ENCODE measurements at places on chromosomes 1 and 21. TPM values are rescaled to one million over a fixed set of nuclear protein-coding genes. Genes with fewer than 3 reads are reported as not detected.
A peak's percentile ranks its signal among the peaks of the same experiment; 100 is the strongest.

The GLMP gene
- 26.8 TPM for total RNA-seq

The EDARADD gene
- total RNA-seq: 2.0 TPM

The CYP4A22 gene
- total RNA-seq: not detected

The PTGFR gene
- not detected for total RNA-seq

The BARHL2 gene
- not detected for total RNA-seq

The CD1C gene
- total RNA-seq: 1.2 TPM

The OR6K3 gene
- 1.7 TPM for total RNA-seq

The GBP3 gene
- 52.5 TPM for total RNA-seq

The SCMH1 gene
- total RNA-seq: 10.2 TPM

The AMPD1 gene
- total RNA-seq: not detected

The ABCG1 gene
- total RNA-seq: 14.7 TPM

The STMN1 gene
- 26.6 TPM for total RNA-seq

The FAM43B gene
- not detected for total RNA-seq

The RNU1-4 gene
- 3,261 TPM for total RNA-seq

The UBE2U gene
- total RNA-seq: not detected

The TRIM45 gene
- 0.77 TPM for total RNA-seq

DNA sequence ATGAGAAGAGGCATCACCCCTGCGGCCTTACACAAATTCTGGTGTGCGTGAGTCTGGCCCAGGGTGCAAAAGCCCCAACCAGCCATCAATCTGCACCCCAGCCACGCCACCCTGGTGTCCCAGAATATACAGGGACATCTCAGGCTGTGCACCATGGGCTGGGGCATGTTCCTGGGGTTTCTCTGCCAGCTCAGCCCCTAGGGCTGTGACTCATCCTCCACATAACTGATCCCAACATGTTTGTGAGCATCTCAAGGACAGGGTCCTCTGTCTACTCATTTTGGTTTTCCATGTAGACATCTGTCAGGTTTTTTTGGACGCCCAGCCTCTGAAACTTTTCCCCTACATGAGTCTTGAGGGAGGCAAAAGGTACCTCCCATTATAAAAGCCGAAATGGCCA is 511 bp downstream of the ZNF683 start:
- H3K27ac ChIP-seq: no peak overlapping the region
- peaks cover 94% of the 10 kb centered on the region for H3K4me1 ChIP-seq
- no peak overlapping the region for H3K4me3 ChIP-seq
- no peaks in the 10 kb centered on the region for H3K36me3 ChIP-seq
- DNase-seq: no peak

GRCh38 chr1:10909697-10910680 is 102.5 kb upstream of the TARDBP start:
- no peak overlapping the region for H3K4me3 ChIP-seq
- H3K27me3 ChIP-seq: no peaks in the 10 kb centered on the region
- no peaks in the 10 kb centered on the region for H3K36me3 ChIP-seq
- peaks cover 39% of the 10 kb centered on the region for H3K4me1 ChIP-seq
- no peak overlapping the region for H3K27ac ChIP-seq
- DNase-seq: peak; percentile 79

DNA sequence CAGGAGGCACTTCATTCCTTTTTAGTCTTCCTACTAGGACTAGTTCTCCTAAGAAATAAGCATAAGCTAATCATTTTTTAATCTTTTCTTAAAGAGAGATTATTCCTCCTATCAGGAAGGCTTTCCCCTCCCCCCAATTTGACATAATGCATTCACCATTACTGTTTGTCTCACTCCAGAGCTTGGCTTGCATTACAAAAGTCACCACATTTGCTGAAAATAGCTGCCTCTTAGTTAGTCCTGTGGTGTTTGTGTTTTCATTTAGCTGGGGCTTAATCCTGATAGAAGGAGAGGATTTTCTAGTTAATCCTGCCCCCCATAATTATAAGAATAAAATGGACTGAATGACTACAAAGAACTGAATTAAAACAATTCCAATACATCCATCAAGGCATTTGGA is 307.1 kb upstream of the RRP15 start:
- H3K4me1 ChIP-seq: no peaks in the 10 kb centered on the region
- H3K4me3 ChIP-seq: no peak overlapping the region
- H3K36me3 ChIP-seq: no peaks in the 10 kb centered on the region

GRCh38 chr1:97258597-97258996 is 537.0 kb downstream of the PTBP2 start:
- H3K27ac ChIP-seq: no peak overlapping the region
- no peaks in the 10 kb centered on the region for H3K36me3 ChIP-seq
- no peak for DNase-seq
- no peak overlapping the region for H3K4me3 ChIP-seq
- H3K27me3 ChIP-seq: no peaks in the 10 kb centered on the region
- H3K4me1 ChIP-seq: no peaks in the 10 kb centered on the region

DNA sequence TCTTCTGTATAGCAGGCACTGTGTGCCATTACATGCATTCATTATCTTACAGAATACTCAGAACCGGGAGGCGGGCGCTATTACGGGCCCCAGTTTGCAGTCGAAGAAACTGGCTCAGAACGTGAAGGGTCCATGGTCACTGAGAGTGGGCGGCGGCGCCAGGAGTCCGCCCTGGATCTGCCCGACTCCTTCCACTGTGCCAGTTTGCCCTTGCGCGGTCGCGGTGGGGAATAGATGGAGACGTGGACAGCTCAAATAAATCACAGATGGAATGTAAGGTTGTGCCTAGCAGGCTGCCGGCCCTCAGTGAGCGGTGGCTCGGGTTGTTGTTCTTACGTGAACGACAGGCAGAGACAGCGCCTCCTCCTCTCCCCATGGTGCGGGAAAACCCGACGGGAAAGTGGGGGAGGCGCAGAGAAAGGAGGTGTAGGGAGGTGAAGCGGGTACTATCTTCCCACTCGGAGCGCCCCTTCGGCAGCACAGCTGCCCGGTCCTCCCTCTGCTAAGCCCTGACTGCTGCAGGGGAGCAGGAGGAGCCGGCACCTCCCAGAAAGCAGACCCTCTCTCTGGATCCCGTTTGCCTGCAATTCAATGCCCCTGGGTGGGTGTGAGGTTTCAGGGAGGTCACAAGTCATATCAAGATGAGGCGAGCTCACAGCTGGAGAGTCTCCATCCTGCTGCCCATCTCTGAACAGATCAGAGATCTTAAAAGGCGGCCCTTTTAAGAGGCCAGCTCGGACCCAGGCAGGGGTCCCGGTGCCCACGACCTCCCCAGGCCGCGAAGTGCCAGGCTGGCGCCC is 1.1 kb downstream of the COL9A2 start:
- H3K4me1 ChIP-seq: peaks cover 51% of the 10 kb centered on the region
- H3K27ac ChIP-seq: no peak overlapping the region
- peaks cover 18% of the 10 kb centered on the region for H3K27me3 ChIP-seq

DNA sequence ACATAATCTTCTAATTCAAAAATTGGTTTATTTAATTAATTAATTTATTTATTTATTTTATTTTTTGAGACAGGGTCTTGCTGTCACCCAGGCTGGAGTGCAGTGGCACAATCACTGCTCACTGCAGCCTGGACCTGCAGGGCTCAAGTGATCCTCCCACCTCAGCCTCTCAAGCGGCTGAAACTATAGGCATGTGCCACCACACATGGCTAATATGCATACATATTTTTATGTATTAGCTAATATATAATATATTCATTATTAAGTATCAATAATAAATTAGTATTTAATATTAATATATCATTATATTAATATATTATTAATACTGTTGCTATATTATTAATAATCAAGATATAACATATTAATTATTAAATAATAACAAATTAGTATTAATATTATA is 406.7 kb downstream of the GPATCH2 start:
- H3K4me1 ChIP-seq: no peaks in the 10 kb centered on the region
- H3K27ac ChIP-seq: no peak overlapping the region
- H3K4me3 ChIP-seq: no peak overlapping the region
- DNase-seq: no peak

- no peaks in the 10 kb centered on the region for H3K36me3 ChIP-seq
- H3K27me3 ChIP-seq: no peaks in the 10 kb centered on the region
- H3K4me1 ChIP-seq: no peaks in the 10 kb centered on the region
- no peak for DNase-seq
- no peak overlapping the region for H3K27ac ChIP-seq
These were observed 107.3 kb downstream of the FNBP1L start for GRCh38 chr1:93554883-93555872.

DNA sequence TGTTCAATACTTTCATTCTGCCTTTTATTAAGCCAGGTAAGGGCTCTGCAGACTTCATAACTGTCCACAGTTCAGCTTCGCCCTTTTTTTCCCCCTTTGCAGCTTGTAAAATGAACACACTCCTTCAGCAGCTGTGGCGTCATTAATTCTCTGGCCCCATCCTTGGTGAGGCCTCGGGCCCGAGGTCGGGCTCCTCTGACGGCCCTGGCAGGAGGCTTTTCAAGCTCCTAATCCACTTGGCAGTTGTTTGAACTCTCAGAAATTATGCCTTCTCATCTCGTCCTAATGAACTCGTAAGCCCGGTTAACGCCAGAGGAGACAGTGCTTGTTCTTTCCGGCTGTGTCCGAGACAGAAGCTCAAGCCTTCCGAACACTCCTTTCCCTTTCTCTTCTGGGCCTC is 18.1 kb upstream of the EPHA8 start:
- no peak overlapping the region for H3K4me3 ChIP-seq
- no peaks in the 10 kb centered on the region for H3K27me3 ChIP-seq
- no peak for DNase-seq
- no peaks in the 10 kb centered on the region for H3K4me1 ChIP-seq
- no peaks in the 10 kb centered on the region for H3K36me3 ChIP-seq

GRCh38 chr21:36350282-36350910 is 30.4 kb downstream of the MORC3 start:
- H3K4me1 ChIP-seq: no peaks in the 10 kb centered on the region
- no peak overlapping the region for H3K4me3 ChIP-seq
- no peaks in the 10 kb centered on the region for H3K27me3 ChIP-seq
- no peak for DNase-seq

- no peak overlapping the region for H3K27ac ChIP-seq
- no peaks in the 10 kb centered on the region for H3K4me1 ChIP-seq
- no peaks in the 10 kb centered on the region for H3K27me3 ChIP-seq
- no peak for DNase-seq
- no peaks in the 10 kb centered on the region for H3K36me3 ChIP-seq
These were observed 98.9 kb upstream of the RGS18 start for GRCh38 chr1:192059407-192059806.

GRCh38 chr1:14887764-14888350 is 265.7 kb upstream of the TMEM51 start:
- no peak overlapping the region for H3K4me3 ChIP-seq
- H3K27ac ChIP-seq: no peak overlapping the region

GRCh38 chr1:172533513-172534151 is 682 bp downstream of the SUCO start:
- no peaks in the 10 kb centered on the region for H3K36me3 ChIP-seq
- peak; percentile 69 for DNase-seq
- no peaks in the 10 kb centered on the region for H3K27me3 ChIP-seq
- peak overlapping the region; percentile 81 for H3K4me3 ChIP-seq

DNA sequence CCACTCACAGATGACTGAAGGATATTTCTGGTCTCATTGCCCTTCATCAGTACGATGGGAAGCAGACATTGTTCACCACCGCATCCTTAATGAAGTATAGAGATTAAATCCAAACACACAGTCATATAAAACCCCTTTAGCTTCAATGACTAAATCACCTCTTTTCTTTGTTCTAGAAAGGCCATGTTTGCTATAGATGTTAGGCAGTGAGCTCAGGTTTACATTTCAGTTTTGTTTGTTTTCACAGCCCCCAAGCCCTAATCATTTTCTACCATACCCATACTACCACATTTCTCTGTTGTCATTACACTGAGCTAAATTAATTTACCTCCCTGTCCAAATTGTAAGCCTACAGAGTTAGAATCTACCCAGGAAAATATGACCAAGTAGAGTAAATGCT is 385.1 kb downstream of the NTNG1 start:
- no peaks in the 10 kb centered on the region for H3K27me3 ChIP-seq
- no peaks in the 10 kb centered on the region for H3K36me3 ChIP-seq
- DNase-seq: no peak
- no peak overlapping the region for H3K4me3 ChIP-seq
- no peaks in the 10 kb centered on the region for H3K4me1 ChIP-seq

DNA sequence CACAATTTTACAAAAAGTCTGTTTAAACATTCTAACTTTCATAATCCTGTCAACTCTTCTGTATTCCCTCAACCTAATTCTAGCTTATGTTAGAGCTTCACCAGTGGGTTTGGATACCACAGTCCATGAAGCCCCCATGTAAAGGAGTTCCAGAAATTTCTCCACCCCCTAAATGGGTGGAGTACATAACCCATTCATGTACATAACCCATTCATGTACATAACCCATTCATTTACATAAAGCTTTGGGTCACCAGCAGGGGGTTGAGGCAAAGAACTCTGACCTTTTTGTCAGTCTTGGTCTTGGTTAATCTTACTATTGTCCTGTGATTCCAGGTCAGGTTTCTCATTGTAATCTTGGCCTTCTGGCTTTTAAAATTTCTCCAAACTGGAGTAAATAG is 61.6 kb downstream of the SMYD2 start:
- no peak overlapping the region for H3K4me3 ChIP-seq
- H3K27ac ChIP-seq: no peak overlapping the region
- DNase-seq: no peak
- no peaks in the 10 kb centered on the region for H3K27me3 ChIP-seq
- H3K4me1 ChIP-seq: no peaks in the 10 kb centered on the region

GRCh38 chr1:80933346-80933745 is 867.4 kb upstream of the ADGRL2 start:
- no peak for DNase-seq
- no peaks in the 10 kb centered on the region for H3K27me3 ChIP-seq
- H3K36me3 ChIP-seq: no peaks in the 10 kb centered on the region
- H3K4me1 ChIP-seq: no peaks in the 10 kb centered on the region
- H3K4me3 ChIP-seq: no peak overlapping the region
- H3K27ac ChIP-seq: no peak overlapping the region

DNA sequence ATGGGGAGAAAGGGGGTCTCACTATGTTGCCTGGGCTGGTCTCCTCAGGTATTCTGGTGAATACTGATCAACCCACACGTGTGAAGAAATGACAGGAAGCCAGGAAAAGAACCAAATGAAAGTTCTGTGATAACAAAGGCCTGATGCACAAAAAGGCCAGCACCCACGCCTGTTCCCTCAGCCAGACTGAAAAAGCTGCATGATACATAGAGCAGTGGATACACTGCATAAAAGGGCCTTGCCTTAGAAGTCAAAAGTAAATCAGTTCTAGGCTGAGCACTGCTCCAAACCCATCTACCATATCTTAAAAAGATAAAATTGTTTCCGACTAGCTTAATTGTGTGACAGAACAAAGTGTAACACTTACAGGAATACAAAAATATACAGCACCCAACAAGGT is 36.9 kb upstream of the PSMG1 start:
- H3K4me1 ChIP-seq: no peaks in the 10 kb centered on the region
- peaks cover 59% of the 10 kb centered on the region for H3K36me3 ChIP-seq
- H3K27me3 ChIP-seq: no peaks in the 10 kb centered on the region
- H3K27ac ChIP-seq: no peak overlapping the region
- DNase-seq: no peak
- no peak overlapping the region for H3K4me3 ChIP-seq

- peaks cover 11% of the 10 kb centered on the region for H3K27me3 ChIP-seq
- no peaks in the 10 kb centered on the region for H3K36me3 ChIP-seq
- H3K27ac ChIP-seq: no peak overlapping the region
- H3K4me3 ChIP-seq: no peak overlapping the region
- DNase-seq: no peak
These were observed 7.5 kb downstream of the PTPRU start for GRCh38 chr1:29243871-29244200.

Measured in natural killer cell (primary cell).